ENCODE measurements at places on chromosomes 6 and 20.
A peak's percentile ranks its signal among the peaks of the same experiment; 100 is the strongest.

DNA sequence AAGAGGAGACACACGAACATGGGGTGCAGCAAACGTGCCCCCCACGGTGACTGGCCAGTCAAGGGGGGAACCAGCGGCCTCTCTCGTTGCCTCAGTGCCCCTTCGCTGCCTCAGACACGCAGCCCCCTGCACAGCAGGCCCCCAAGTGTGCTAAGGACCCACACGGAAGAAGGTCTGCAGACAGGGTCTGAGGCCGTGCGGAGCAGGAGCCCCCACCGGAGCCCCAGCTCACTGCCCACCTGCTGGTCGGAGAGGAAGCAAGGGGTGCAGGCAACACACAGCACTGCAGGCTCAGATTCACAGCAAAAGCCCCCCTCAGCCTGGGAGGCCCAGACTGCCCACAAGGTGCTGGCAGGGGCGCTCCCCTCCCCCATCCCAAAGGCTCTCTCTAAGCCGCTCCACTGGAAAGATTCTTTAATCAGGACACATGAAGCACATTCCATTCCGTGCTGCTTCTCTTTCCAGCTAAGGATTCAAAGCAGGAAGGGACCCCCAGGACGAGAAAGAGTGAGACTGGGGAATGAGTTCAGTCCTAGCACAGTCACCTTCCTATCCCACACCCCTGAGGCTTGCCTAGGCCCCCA, 105.1 kb downstream of the SLC23A2 start:
- DNase-seq: no peak

- DNase-seq: peak; percentile 20
Observed at GRCh38 chr6:74166849-74167248, 470.8 kb downstream of the CD109 start.

DNA sequence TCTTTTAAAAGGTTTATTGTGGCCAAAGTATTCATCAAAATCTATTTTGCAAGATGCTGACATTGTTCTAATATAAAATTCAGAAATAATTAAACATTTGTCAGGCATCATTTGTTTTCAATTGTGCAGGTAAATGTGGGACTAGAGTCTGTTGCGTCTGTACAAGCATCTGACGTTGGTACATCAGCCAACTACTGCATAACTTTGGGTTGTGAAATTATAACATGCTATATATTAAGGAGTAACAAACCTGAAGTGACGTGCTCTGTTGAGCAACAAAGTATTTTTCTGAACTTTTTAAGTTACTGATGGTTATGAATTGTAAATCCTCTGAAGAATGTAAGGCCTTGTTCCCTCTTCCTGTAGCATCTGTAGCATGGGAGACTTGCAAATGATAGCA, 66.0 kb downstream of the RNF182 start:
- no peak for DNase-seq

GRCh38 chr6:153790876-153791473, 248.1 kb upstream of the OPRM1 start:
- DNase-seq: no peak

DNA sequence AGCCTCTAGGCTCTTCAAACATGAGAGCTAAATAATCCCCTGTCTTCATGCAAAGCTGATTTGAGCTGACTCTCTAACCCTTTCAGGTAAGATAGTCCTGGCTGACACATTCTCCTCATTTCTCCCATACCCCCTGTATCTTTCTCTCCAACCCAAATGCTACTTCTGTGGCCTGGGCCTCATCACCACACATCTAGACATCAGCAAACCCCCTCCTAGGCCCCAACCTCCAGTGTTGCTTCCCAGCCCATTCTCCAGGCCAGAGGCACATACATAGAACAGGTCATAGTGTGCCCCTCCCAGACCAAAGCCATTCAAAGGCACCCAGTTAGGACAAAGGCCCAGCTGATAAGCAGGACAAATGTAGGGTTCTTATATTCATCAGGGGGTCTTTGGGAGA, 84.9 kb downstream of the ANKRD60 start:
- DNase-seq: no peak

DNA sequence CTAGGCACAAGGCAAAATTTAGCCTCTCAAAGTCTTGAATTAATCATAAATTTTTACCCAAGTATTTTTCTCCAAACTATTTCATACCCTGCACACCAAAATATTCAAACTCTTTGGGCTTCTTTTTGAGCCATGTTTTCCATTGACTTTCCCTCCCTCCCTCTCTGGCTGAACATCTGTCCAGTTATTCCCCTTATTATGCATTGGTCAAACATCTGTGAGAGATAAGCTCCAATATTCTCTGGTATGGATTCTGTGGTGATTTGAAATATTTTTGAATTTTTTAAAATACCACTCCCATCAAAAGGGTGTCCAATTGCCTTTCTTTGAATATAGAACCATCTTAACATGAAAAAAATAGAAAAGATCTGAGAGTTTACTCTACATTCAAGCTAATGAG, 244.2 kb downstream of the RFPL4B start:
- DNase-seq: no peak

DNA sequence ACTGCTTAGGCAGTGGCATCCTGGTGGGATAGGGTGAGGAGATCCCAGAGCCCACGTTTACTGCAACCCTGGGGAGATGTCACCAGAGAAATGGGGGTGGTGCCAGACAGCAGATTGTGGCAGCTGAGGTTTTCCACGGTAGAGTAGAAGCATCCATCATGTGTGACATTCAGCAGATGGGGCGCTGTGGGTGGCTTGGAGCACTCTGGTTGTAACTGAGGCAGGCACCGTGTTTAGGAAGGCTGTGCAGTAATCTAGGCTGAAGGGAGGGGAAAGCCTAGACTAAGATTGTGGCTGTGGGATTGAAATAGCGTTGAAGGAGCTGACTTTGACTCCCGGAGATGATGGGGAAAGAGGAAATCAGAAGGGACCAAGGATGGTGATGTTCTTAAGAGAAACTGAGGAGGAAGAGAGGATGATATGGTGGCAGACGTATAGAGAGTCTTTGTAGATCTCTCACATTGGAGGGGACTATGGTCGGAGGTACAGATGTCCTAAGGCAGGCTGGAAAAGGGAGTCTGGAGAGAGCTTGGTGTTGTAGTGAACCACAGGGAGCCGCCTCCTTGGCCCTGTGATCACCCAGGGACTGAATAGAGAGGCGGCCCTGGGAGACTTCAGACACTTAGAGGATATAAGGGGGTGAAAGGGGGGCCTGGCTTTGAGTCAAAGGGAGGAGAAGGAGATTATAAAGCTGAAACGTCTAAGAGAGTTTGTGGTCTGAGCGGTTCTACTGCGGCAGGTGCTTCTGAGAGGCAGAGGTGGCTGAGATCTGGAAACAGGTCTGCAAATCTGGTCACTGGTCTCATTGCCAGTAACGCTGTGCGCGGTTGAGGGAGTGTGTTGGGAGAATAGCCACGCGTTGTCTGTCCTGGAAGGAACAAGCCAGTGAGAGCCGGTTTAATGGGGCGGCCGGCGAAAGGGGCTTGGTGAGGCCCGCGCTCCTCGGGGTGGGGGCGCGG, 792 bp upstream of the MICA start:
- peak; percentile 61 for DNase-seq

Measured in foreskin fibroblast (primary cell).